Lung microvascular endothelial cell (primary cell): ENCODE measurements at places on chromosomes 12 and 14. TPM values are rescaled to one million over a fixed set of nuclear protein-coding genes. Genes with fewer than 3 reads are reported as not detected.
A peak's percentile ranks its signal among the peaks of the same experiment; 100 is the strongest.

GRCh38 chr12:100460702-100461101 is 13.0 kb upstream of the NR1H4 start:
- no peak for DNase-seq

DNA sequence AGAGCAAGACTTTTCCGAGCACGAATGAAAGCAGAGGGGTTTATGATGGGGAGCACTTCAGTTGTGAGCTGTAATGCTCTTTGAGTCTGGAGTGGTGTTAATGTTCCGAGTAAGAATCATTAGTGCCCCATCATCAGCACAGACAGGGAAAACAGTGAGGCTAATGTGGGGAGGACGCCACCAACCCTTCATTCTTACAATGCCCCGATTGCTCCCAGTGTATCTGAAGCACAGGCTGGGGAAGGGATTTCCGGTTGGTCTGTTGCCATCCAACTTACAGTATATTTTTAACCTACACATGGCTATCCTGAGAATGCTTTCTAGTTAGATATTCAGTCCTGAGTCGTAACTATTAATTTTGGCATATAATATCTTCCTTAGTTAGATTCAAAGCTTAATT is 141.6 kb downstream of the APAF1 start:
- DNase-seq, result no peak

DNA sequence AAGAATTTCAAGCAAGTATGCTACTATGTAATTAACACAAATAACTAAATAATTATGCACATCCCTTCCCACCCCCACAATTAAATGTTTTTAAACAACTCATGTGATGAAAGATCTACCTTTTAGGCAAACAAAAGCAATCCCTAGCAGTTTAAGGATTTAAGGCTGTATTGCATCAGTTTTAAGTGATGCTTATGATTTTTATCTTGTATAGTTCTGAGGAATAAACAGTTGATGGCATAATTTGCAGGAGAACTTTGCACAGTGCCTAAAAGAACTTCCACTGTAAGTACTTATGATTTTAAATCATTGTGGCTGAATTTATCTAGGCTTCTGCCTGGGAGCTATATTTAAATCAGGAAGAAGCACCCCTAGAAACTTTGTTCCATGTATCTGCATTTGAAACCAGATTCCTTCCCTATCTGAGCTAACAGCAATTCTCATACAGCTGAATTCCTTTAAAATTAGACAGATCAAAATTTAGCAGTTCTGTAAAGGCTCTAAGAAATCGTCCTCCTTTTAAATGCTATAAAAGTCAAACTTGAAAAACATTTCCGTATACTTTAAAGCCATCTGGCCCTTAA is 388.6 kb downstream of the BCAT1 start:
- no peak for DNase-seq

DNA sequence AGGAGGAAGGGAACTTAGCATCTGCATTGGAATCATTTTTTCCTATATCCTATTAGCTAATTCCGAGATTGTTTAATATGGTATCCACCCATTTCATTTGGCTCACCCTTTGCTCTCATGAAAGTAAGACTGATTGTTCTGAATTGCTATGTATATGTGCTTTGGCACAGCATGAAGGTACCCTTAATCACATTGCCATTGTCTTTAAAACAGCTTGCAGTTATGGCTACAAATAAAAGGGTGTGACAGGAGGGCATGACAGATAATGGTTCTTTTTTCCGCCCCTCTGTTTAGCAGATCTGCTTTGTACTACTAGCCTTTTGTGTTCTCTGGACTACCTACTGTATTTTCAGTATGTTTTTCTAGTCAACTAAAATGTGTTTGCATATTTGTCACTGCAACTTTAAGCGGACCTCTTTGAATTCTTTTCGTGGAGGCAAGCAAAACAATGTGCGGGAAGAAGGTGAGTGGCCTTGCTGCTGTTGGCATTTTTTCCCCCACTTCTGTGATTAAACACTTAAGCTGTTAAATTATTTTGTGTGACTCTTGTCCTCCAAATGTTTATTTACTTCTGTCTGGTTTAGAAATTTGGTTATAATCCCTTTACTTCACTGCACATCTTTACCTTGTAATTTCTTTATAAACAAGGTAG is 35.8 kb downstream of the FBXO34 start:
- peak; percentile 43 for DNase-seq

Gene DPF3
- 0.99 and 1.3 TPM in 2 replicates for total RNA-seq

GRCh38 chr12:118689793-118690192 is 291.5 kb upstream of the SRRM4 start:
- DNase-seq, result no peak

DNA sequence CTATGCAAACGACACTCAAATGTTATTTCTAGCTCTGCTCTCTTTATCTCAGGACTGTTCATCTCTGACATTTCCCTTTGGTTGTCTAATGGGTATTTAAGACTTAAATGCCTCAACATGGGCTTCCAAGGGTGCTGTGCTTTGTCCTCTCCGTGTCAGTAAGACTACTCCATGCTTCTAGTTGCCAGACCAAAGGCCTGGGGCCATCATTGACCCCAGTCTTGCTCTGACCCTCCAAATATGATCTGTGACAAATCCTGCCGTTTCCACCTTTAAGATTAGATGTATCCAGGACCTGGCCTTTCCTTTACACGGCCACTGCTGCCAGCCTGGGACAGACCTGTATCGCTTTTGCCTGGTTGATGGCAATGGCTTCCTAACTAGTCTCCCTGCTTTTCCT is 126.3 kb upstream of the DYRK2 start:
- DNase-seq, result no peak

Gene KRT85
- total RNA-seq, result not detected in 2 replicates
